ENCODE measurements at places on chromosomes 12 and 14.

DNA sequence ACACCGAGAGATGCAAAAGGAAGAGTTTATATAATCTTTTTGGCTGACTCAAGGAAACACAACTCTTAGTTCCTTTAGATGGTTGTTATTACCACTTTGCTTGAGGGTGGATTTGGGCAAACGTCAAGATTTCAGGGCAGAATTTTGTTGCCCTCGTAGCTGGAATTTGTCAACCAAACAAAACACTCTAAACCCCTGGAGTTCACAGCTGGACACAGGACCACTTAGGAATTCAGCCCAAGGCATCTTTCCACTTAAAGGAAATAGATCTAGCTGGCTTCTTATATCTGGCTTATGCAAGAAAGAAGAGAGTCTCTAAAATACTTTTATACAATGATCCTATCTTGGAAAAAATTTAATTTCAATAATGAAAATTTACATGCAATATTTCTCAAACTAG, 237.8 kb upstream of the LRIG3 start:
- DNase-seq, result no peak

- no peak for DNase-seq
These were observed 141.0 kb upstream of the LMNTD1 start for GRCh38 chr12:25694072-25694471.

DNA sequence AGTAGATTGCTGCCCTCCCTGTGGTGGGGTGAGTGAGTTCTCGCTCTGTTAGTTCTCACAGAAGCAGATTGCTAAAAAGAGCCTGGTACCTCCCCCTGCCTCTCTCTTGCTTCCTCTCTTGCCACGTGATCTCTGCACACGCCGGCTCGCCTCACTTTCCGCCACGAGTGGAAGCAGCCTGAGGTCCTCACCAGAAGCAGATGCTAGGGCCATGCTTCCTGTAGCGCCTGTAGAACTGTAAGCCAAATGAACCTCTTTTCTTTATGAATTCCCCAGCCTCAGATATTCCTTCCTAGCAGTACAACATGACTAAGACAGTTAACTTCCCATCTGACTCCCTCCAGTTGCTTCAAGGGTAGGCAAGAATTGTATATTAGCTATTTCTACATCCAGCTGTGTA, 76.2 kb downstream of the ETV6 start:
- no peak for DNase-seq

- DNase-seq, result no peak
These were observed 1.5 kb downstream of the BCL2L14 start for GRCh38 chr12:12072064-12072760.

DNA sequence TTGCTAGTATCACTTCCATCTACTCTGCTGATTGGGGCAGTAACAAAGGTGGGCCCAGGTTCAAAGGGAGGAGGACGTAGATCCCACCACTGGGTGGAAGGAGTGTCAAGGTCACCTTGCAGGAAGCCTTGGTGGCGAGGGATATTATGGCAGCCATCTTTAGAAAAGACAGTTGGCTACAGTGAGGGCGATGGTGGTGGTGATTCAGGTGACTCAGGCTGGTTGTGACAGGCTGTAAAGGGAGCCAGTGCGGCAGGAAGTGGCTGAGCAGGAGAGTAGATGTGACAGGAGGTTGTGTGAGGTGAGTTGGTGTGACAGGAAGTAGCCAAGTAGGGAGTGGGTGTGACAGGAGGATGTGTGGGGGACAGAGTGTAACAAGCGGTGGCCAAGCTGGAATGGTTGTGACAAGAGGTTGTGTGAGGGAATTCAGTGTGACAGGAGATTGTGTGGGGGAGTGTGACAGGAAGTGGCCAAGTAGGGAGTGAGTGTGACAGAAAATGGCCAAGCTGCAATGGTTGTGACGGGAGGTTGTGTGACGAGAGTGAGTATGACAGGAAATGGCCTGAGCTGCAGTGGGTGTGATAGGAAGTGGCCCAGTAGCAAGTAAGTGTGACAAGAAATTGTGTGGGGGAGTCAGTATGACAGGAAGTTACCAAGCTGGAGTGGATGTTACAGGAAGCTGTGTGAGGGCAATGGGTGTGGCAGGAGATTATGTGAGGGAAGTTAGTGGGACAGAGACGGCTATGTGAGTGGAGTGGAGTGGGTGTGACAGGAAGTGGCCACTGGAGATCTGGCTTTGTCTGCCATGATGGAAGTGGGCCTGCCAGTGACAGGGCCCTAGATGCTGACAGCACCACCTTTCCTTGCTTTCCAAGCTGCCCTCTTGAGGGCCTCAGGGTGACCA, 136.5 kb upstream of the MYL2 start:
- DNase-seq, result no peak

- no peak for DNase-seq
These were observed 132.6 kb upstream of the ARHGAP5 start for GRCh38 chr14:31944256-31945073.

DNA sequence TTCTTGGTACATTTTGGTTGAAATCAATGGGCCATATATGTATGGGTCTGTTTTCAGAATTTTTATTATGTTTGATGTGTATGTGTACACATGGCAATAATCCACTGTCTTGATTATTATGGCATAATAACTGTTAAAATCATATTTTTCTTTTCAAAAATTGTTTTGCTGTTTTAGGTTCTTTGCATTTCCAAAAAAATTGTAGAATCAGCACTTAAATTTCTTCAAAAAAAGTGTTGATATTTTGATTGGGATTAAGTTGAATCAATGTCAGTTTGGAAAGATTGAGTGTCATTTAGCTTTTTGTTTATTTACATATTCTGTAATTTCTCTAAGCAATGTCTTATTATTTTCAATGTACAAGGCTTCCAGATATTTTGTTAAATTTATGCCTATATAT, 154.1 kb downstream of the SLC5A8 start:
- no peak for DNase-seq

GRCh38 chr12:27464220-27464554, 17.7 kb downstream of the SMCO2 start:
- no peak for DNase-seq

- no peak for DNase-seq
These were observed 96.7 kb downstream of the TMEM132D start for GRCh38 chr12:129807136-129807535.

- DNase-seq, result no peak
These were observed 57.4 kb downstream of the FAM222A start for GRCh38 chr12:109770861-109771670.

DNA sequence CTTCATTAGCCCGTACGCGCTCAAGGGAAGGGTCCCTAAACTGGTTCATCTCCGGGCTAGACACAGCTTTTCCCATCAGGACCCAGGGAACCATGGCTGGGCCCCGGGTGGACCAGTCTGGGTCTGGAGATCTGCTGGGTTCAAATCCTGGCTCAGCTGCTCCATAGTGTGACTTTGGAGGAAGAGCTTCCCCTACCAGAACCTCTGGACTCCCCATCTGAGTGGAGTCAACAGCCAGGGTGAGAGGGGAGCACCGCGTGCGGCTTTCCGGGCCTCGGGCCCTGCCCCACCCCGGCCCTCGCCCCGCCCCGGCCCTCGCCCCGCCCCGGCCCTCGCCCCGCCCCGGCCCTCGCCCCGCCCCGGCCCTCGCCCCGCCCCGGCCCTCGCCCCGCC, 41.2 kb downstream of the BEGAIN start:
- DNase-seq, result no peak

GRCh38 chr12:56808954-56809353, 45.8 kb downstream of the HSD17B6 start:
- DNase-seq, result no peak

GRCh38 chr12:124492879-124493808, 74.3 kb downstream of the NCOR2 start:
- no peak for DNase-seq

GRCh38 chr12:3968523-3968922, 95.3 kb upstream of the PARP11 start:
- DNase-seq, result no peak

- no peak for DNase-seq
These were observed 97.6 kb upstream of the SCAF11 start for GRCh38 chr12:46087916-46088439.

GRCh38 chr12:101078536-101079285, 131.3 kb downstream of the SLC5A8 start:
- DNase-seq, result no peak

GRCh38 chr12:89319122-89319521, 33.2 kb downstream of the DUSP6 start:
- no peak for DNase-seq

GRCh38 chr12:43108656-43109055, 443.3 kb downstream of the ADAMTS20 start:
- no peak for DNase-seq

DNA sequence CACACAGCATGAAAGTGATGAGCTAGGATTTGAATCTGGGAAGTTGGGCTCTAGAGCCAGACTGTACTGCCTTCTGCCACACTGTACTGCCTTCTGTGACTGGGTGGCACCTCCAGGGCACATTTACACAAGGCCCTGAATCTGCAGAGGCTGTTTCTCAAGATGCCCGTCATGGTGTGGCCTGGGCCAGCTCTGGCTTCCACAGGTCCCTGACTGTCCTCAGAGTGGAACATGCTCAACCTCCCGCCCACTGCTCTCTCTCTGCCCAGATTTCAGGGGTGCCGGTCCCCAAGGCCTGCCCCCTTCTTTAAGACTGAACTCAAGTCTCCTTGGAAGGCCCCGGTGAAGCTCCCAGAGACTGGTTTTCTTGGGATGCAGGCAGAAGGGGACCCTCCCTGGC, 50.2 kb downstream of the C14orf132 start:
- no peak for DNase-seq

DNA sequence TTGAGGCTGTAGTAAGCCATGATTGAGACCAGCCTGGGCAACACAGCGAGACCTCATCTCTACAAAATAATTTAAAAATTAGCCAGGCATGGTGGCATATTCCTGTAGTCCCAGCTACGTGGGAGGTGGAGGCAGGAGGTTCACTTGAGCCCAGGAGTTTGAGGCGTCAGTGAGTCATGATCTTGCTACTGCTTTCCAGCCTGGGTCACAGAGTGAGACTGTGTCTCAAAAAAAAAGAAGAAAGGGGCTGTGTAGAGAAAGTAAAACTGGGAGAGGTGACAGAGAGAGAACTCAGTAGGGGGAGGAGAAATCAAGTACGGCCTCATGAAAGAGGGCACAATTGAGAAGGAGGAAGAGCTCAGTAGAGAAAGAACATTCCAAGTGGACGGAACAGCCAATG, 12.4 kb downstream of the TECPR2 start:
- no peak for DNase-seq

DNA sequence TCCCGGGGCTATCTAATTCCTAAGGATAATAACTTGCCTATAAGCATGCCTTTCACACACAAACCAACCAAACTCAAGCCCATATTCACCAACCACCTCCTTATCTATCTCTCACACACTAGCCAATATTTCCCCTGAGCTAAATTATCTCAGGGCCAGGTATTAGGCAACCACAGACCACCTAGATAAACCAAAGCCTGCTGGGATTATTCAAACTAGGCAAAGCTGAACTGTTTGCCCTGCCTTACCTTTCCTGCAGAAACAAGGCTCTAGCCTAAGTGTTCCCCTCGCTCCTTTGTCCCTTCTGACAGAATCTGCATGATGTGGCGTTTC, 114.7 kb upstream of the EEA1 start:
- DNase-seq, result no peak
